ENCODE measurements at places on chromosomes 7 and 10.

- peak; percentile 59 for DNase-seq
Observed at GRCh38 chr7:139777948-139778841, at the start of gene HIPK2. HIPK2 (minus strand) TSS chr7:139777998; CDS start chr7:139777623, 375 bp downstream.

DNA sequence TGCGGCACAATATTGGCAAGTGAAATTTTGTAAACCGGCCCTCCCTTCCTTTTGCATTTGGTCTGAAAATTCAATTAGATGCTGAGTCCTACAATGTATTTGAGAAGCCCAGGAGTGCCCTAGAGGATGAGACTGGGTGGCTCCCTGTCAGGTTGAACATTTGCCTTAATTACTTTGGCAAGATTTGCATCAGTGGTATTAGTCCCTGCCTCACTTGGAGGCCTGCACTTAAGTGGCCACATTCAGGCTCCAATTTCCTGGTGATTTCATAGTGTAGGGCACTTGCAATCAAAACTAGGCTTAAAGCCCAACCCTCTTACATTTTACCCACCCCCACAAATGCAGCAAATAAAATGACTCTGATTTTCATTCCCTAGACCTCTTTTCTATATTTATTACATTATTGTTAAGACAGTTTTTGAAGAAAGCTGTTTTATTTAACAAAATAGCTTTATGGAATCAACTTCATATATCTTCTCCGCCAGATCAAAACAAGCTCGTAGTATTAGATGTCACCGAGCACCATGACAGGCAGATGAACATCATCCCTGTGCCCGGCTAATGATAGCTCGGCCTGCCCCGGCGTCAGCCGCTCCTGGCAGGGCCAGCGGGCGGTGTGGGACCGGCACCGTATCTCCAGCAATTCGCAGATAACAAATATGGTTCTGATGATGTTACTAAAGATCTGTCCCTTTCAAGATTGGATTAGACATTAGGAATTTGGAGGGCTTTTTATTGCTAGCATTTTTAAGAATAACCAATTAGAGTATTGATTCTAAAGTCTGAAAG, 73.6 kb downstream of the EGFR start:
- peak; percentile 86 for DNase-seq

- no peak for DNase-seq
Observed at GRCh38 chr7:69597278-69598076, 798 bp upstream of the AUTS2 start.

DNA sequence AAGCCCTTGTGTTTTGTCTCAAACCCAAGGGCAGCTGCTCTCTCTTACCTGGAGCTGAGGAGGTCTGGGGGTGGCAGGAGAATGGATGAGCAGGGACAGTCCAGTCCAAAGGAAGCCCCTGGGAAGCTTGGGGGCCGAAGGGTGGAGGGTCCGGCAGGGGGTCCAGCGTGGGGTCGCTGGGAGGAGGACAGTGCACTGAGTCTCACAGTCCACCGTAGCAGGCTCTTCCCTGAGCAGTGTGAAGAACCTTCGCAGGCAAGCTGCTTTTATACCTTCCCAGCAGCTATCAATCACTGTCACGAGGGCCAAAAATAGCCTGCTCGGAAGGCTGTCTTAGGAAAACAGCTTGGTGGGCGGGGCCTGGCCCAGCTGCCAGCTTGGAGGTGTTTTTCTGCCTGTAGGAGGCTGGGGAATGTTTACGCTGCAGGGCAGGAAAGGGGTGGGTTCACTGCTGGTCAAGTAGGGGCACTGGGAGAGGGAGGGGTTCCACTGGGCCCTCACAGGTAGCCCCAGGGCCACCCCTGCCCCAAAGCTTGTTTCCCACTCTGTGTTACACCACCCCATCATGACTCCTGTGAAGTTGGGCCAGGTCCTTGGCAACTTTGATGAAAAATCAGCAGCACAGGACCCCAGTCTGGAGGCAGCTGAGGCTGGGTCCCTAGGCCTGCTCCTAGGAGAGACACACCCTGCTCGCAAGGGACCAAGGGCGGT, at the start of gene DEPP1:
DEPP1 (minus strand) TSS at position 240 of the 711 bp plus-strand sequence. CDS start 779 bp downstream, outside the sequence.
- DNase-seq: peak; percentile 48

GRCh38 chr7:122166740-122167139, 22.7 kb upstream of the AASS start:
- no peak for DNase-seq

DNA sequence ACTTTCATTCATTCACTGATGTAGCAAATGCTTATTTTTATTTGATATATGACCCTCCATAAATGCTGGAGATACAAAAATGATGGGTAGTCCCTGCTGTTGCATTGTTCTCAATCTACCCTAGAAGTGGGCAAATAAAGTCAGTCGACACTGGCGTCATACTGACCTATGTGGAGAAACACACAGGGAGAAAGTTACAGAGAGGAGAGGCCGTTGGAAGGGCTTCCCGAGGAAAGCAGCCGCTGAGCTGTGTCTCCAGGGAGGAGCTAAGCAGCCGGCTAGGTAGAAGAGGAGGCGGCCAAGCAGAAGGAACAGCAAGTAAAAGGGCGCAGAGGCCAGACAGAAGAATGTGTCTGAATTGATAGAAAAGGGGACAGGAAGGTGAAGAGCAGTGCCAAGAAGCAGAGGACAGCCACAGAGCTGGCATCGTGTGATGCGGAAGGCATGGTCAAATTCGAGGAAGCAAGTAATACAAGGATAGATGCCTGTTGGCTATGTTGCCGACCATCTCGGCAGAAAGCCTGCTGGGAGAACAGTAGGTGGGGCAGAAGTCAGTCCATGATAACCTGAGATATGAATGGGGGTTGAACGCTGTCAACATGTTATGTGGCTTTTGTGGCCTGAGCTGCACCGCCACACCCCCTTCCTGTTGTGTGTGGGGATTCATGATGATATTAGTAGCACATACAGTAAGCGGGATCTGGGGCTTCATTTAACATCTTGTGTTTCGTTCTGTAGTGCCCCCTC, 25.9 kb downstream of the ST8SIA6 start:
- no peak for DNase-seq

DNA sequence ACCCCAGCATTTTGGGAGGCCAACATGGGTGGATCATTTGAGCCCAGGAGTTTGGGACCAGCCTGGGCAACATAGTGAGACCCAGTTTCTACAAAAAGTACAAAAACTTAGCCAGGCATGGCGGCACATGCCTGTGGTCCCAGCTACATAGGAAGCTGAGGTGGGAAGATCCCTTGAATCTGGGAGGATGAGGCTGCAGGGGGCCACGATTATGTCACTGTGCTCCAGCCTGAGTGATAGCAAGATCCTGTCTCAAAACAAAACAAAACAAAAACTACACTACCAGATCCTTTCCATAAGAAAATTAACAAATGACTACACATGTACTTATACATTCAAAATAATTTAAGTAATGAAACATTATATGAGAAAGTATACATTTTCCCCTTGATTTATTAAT, 116.4 kb upstream of the KLF6 start:
- DNase-seq: no peak

- no peak for DNase-seq
Observed at GRCh38 chr7:129465080-129465479, 30.8 kb downstream of the STRIP2 start.

GRCh38 chr7:16657656-16658279, 11.8 kb downstream of the BZW2 start:
- no peak for DNase-seq

DNA sequence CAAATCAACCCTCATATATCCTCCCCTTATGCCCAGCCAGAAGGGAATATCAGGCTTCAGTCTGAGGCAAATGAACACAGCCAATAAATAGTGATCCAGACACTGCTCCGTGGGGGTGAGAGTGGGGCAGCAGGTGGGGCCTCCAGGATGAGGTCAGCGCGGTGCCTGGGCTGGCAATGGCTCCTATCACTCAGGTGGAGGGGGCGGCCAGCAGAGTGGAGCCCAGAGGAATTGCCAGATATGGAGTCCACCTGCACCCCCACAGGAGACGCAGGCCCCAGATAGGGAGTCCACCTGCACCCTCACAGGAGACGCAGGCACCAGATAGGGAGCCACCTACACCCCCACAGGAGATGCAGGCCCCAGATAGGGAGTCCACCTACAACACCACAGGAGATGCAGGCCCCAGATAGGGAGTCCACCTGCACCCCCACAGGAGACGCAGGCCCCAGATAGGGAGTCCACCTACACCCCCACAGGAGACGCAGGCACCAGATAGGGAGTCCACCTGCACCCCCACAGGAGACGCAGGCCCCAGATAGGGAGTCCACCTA, 78.0 kb upstream of the PPP2R2D start:
- DNase-seq: no peak

GRCh38 chr10:60236869-60237524, 152.7 kb downstream of the ANK3 start:
- DNase-seq: no peak

GRCh38 chr7:112009081-112009480, 197.1 kb downstream of the DOCK4 start:
- no peak for DNase-seq

DNA sequence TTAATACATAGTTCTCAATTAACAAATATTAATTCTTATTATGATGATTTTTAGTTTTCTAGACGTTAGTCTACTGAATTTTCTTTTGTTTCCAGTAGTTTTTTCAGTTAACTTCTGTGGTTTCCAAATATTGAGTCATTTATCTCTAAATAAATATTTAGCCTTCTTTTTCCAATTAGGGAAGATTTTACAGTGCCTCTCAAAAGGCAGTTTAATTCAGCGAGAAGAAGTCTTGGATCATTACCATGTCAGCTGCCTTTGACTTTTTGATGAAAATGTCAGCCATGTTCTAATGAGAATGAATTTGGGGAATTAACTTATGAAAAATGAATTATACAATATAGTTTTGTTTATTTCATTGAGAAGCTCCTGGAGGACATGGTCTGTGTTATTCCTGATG, 90.0 kb downstream of the CDK14 start:
- no peak for DNase-seq

DNA sequence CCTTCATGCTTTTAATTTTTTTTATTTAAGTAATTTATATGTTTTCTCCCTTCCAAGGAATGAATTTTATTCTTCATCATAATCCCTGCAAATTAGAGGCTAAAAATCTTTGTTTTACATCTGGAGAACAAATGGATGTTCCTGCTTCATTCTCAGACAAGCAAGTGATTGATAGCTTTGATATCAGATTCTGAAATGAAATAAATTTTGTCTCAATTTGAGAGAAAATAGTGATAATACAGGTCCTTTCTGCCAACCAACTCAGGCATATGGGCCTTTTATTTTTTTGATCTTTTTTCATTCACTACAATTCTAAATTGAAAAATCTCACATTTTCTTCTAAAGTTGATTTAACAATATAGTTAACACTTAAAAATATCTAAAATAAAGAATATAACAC, 427.1 kb downstream of the EXOC4 start:
- DNase-seq: no peak

DNA sequence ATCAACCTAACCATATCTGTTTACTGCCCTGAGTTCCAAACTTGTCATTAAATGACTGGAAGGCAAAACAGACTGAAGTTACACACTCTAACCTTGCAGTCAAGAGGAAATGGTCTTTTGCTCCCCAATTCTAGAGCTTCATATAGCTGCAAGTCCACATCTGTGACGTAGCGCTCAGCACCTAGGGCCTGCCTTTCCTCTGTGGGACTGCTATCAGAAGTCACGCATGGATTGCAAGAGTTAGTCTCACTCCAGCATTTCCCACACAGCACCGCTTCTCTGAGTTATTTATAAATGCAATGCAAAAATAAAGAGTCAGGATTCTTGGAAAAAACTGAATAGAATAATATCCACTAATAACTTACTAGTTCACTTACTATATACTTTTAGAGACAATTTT, 96.9 kb downstream of the ELMO1 start:
- no peak for DNase-seq

GRCh38 chr10:101085846-101086245, 24.1 kb downstream of the KAZALD1 start:
- no peak for DNase-seq

DNA sequence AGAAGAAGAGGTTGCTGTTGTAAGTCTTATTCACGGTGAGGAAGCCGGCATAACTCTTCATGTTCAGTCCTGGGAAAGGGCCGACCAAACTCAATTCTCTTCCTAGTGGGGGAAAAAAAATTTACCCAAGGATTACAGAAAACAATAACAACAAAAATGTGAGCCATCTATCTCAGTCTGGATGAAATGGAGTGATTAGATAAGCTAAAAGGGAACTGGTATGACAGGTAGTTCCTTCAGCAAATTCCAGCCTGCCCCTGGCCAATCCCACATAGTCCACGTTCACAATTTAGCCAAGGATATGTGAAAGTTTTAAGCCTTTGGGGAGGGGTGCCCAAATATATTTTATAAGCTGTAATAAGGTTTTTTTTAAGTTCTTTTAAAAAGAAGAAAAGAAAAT, 33.6 kb downstream of the CPVL start:
- DNase-seq: no peak

- DNase-seq: no peak
Observed at GRCh38 chr7:48140001-48140681, 31.1 kb upstream of the ABCA13 start.

- no peak for DNase-seq
Observed at GRCh38 chr10:33381451-33382215, 47.2 kb upstream of the NRP1 start.

DNA sequence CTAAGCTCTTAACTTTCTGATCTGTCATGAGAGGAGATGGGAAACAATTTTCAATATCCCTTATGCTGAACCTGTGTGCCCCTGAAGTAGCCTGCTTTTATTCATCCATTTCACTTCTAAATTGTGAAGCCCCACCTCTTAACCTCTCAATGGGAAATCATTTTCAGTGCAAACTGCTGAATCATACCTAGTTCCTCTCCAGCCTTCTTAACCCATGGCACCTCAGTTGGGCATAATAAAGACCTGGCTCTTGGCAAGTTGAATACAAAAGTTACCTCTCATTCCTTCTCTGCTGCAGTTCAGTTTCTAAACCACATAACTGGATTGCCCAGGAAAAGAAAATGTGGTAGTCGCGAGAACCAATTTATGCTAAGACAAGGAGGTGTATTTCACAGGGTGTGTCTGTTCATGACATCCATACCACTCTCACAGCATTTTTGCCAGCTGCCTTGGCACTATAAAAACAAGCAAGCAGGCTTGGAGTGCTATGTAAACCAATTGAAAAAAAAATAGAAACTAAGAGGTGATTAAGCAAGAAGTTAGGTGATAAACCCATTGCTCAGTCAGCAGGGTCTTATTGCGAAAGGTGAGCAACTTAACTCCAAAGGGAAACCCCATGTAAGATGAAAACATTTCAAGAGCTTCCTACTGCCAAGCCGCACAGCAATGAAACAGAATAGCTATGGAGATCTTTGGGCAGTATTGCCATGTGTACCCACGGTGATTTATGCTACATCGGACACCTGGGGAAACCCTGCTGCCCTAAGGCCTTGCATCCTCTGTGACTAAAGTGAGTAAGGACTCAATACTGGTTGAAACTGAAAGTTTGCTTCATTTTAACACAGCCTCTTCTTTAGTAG, 57.0 kb upstream of the DKK1 start:
- DNase-seq: no peak

- DNase-seq: no peak
Observed at GRCh38 chr10:61286686-61287085, 166.5 kb downstream of the TMEM26 start.

DNA sequence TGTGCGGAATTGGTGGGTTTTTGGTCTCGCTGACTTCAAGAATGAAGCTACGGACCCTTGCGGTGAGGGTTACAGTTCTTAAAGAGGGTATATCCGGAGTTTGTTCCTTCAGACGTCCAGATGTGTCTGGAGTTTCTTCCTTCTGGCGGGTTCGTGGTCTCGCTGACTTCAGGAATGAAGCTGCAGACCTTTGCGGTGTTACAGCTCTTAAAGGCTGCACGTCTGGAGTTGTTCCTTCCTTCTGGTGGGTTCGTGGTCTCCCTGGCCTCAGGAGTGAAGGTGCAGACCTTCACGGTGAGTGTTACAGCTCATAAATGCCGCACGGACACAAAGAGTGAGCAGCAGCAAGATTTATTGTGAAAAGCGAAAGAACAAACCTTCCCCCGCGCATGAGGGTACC, 670.7 kb downstream of the CNTNAP2 start:
- no peak for DNase-seq
